NCI-H510A treated with DMSO at 0.1 percent for 48 hours (cell line): ENCODE measurements at places on chromosomes 11 and 22.

DNA sequence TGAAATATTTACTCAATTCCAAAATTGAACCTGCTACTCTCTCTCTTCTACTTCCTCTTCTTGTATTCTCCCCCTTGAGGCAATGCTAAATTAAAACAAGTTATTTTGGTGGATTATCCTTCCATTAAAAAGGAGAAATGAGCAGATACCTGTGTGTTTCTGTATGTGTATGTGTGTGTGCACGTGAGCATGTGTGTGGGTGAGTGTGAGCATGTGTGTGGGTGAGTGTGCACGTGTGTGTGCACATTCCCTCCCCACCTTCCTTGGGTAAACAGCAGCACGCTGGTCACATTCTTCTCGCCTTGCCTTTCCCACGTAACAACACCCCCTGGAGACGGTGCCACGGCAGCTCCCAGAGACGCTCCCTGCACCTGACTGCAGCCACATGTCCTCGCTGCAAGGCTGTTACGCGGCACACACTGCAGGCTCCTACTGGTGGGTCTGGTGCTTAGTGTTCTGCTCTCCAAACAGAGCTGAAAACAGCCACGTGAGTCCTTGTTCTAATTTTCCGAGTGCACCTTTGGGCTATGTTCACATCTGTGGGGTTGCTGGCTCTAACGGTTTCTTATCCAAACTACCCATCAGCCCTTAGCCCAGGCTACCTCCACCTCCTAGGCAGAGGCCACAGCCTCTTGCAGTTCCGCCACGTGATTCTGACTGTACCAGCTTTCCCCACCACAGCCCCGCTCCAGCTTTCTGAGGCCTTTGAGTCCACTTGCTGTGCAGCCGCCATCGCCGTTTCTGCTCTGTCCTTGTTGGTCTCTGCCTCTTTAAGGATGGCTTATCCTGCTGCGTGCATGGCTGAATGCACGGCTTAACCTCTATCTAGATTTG lies 123.4 kb downstream of the CTTN start:
- DNase-seq = no peak

DNA sequence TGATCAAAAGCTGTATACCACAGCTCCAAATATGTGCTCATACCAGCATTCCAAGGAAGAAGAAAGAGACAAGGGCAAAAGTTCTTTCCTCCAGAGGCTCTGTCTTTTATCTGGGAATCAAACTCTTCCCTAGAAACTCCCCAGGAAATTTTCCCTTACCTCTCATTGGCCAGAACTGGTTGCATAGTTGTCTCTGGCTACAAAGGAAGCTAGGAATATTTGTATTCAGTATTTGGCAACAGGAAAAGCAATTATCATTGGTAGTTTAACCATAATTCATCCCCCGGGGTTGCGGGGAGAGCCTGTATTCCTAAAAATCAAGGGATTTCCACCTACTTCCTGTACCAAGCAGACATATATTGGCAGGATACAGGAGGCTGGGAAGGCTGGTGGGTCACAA lies 10.5 kb upstream of the ZFTA start:
- no peak for DNase-seq

GRCh38 chr11:77299528-77299993 lies 1.9 kb downstream of the GDPD4 start:
- DNase-seq = peak; percentile 52

DNA sequence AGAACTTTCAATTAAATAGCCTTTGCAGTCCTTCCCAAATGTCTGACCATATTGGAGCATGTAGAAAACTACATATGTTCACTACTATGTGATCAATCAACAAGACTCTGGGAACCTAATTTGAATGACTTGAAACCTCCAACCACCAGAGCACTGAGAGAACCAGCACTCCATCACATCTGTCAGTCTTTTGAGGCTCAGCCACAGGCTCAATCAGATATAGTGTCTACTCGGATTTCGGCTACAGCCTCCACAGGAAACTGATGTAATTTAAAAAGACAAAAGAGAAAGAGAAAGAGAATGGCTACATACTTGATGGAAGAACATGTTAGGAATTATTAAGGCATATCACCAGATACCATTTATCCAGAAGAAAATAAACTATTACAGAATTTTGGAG lies 859.0 kb downstream of the FAM181B start:
- no peak for DNase-seq

DNA sequence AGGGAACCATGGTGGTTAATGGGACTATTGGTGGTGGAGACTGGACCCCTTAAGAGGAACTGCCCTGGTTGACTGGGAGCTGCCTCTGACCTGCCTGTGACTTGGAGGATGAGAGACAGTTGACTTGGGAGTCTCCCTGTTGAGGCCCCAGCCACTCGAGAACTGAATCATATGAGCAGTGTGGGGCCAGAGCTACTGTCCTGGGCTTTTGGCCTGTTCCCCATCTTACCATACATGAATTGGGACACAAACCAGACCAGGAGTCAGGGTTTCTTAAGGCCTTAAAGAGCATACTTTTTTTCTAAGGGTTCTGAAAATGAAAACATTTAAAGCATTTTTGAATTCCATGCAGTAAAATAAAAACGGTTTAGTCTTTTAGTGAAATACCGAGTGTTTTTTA lies 92.8 kb downstream of the TEAD1 start:
- DNase-seq = no peak
